ENCODE measurements at places on chromosomes 6 and 20.

DNA sequence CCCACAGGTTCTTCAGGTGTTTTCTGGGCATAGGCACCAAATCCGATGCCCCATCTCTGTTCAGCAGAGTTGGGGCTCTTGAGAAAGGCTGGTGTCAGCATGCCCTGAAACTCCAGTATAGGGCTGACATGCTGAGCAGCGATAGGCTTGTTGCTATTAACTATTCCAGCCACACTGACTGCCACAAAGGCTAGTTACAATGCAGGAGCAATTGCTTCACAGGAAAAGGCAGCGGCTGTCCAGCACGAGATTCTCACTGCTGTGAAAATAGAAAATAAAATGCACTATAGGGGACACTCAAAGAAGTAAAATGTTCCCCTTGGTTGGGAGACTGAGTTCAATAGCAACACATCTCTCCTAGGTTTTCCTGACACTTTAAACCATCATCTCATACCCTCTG lies 112.4 kb downstream of the BFSP1 start:
- DNase-seq, result no peak

GRCh38 chr6:38814761-38815160 lies 99.7 kb downstream of the DNAH8 start:
- DNase-seq, result no peak

DNA sequence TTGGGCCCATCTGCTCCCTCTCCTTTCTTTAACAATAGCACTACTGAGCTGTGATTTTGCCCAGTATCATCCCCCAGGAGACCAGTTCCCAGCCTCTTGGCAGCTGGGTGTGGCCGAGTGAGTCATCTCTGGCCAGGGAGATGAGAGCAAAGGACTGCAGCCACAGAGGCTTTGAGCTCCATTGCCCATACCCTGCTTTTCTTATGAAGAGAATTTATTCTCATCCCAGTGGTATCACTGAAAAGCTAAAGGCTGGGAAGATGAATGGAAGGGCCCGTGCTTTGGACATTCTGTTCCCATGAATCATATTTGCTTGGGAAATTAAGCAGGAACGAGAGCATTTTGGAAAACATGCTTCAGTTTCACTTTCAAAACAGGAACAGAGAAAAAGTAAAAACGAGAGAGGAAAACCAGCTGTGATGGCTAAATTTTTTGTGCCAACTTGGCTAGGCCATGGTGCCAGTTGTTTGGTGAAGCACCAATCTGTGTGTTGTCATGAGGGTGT lies 14.9 kb downstream of the CST3 start:
- DNase-seq, result no peak

DNA sequence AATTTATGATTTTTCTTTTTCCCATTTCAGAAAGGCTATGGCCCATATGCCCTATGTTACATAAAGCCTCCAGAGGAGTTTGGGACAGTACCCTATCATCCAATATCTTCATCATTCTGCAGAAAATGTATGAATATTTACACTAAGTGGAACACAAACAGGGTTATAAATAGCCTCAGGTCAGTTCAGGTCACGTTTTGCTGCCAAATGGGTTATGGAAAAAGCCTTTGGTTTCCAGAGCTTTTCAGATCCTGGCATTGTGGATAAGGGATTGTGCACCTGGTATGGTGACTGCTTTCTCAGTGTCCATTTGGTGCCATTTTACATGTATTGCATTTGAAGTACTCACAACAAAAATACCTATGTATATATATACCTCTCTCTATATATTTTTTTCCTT lies 29.4 kb downstream of the UTRN start:
- DNase-seq, result no peak

- DNase-seq, result no peak
Measured at GRCh38 chr6:75275067-75275466, 9.5 kb downstream of the TMEM30A start.

- DNase-seq, result no peak
Measured at GRCh38 chr6:38233161-38233791, 406.5 kb downstream of the BTBD9 start.

GRCh38 chr6:124393536-124393935 lies 568.7 kb upstream of the RNF217 start:
- DNase-seq, result no peak

GRCh38 chr6:56364827-56365339 lies 117.5 kb upstream of the COL21A1 start:
- DNase-seq, result no peak

DNA sequence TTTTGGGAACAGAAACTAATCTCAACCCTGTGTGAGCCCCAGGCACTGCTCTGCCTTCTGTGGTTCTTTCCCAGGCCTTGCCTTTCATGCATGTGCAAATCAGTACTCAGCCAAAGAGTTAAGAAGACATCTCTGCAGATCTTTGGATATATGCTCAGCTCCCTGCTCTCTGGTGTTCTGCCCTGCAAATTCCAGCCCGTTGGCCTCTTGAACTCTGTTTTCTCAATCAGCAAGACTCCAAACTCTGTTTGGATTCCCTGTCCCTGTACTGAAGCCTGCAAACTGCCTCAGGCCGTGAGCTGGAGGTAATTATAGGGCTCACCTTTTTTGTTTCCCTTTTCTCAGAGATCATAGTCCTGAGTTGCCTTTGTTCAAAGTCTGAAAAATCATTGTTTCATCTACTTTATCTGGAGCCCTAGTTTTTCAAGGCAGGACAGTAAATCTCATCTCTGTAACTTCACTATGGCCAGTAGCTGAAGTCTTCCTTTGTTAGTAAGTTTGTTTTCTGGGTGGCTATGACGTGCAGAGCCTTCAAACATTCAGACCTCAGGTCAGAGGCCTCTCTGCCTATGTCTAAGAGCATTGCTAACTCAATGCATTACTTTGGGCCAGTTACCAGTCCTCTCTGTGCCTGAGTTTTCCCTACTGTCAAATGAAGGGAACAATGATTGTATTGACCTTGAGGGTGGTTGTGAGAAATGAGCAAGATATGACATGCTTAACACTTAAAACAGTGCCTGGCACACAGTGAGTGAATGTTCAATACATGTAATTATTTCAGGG lies 15.9 kb upstream of the MDFI start:
- no peak for DNase-seq

DNA sequence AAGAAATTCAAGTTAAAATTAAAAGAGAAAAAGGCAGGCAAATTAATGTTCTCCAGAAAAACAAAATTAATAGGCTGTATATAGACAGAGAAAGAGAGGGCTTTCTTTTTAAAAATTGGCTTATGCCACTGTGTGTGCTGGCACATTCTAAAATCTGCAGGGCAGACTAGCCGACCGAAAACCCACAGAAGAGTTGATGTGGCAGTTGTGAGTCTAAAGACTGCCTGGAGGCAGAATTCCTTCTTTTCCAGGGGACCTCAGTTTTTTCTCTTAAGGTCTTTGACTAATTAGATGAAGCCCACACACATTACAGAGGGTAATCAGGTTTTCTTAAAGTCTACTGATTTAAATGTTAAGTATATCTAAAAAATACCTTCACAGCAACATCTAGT lies 85.7 kb downstream of the GJA1 start:
- DNase-seq, result no peak

DNA sequence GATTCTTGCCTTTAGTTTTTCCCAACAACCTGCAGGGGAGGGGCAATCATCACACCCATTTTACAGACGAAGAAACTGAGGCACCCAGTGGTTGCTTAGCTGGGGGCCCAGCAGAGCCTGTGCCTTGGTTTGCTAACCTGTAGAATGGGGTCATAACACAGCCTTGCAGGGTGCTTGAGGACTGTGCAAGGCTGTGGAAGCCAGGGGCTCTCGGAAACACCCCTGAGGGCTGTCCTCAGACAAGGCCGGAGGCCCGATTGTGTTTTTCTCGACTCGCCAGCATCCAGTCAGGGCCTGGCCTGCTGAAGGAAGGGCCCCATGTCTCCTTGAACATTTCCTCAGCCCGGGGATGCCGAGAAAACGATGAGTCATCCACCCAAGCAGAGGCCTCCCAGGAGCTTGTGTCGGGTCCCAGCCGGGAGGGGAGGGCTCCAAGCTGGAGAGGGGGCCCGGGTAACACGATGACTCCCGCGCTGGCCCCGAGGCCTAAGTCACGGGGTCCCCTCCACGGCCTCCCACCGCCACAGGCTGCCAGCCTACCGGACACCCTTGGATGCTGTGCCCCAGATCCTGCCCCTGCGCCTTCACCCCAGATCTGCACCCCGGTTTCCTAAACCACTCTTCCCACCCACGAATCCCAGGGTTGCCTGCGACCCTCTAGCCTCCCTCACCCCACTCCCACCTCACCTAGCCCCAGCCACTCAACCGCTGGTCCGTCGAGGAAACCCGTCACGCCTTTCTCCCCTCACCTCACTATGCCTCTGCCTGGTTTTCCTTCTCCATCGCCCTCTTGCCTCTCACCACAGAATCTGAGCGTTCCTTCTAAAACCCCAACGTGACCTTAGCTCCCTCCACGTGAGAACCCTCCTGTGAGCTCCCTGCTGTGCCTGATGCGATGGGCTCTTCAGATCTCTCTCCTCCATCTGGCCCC lies 10.6 kb downstream of the NOL4L start:
- DNase-seq, result peak; percentile 37

DNA sequence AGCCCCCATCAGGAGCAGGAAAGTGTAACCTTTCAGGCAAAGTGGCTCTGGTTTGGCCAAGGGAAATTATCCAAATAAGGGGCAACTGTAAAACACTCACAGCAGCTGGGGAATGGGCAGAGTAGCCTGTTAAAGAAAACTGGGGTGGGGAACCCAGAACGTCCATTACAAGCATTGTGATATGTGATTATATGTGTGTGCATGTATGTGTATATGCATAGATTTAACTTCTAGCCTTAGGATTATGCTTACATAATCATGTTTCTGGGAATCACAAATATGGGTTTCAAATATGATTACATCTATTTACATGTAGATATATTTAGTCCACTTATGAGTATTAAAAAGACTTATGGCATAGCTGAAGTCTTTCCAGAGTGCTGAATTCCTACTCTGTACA lies 278.1 kb upstream of the JAG1 start:
- DNase-seq, result no peak

- no peak for DNase-seq
Measured at GRCh38 chr20:50727792-50728485, 3.4 kb upstream of the PARD6B start.

- DNase-seq, result no peak
Measured at GRCh38 chr20:59144179-59144830, 19.3 kb upstream of the ZNF831 start.

- DNase-seq, result no peak
Measured at GRCh38 chr6:140264431-140264830, 890.0 kb upstream of the CITED2 start.

DNA sequence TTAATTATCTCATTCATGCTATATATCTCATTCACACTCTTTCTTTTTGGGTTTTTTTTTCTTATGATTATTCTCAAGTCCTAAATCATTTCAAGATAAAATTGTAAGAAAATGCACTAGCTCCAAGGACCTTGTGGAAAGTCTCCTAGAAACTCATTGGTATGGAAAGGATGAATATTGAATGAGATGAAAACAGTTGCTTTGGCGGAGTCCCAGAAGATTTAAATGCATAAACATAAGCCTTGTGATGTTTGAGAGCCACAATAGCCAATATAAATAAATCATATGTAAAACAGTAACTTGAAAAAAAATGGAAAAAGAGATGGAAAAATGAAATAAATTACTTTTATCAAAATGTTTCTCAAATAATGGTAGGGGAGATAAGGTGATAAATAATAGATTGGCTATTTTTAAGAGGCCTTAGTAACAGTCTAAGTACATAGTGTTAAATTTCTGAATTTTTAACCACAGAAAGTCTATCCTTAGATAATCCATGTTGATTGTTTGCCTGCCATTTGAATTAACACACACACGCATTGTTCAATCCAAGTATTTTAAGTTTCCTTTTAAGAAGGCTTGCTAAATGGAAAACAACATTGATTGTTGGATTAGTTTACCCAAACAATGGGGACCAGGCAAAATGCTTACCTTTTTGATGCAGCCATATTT lies 81.1 kb upstream of the CD2AP start:
- peak; percentile 10 for DNase-seq

DNA sequence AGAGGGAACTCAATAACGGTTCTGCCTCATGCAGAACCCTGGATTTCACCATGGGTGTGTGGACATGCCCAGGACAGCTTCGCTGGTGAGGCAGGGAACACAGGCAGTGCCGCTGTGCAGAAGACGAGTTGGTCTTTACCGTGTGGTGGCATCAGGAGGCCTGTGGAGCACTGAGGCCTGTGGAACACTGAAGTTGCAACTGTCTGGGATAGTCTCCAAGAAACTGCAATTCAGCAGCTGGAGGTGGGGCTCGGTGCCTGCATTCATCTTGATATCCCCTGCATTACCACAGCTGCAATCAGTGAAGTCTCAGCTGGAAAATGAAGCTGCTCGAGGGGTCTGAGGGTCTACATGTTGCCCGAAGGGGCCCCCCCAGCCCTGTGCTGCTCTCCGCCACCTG lies 202.4 kb upstream of the CDH4 start:
- no peak for DNase-seq

GRCh38 chr6:78835817-78836216 lies 31.5 kb upstream of the IRAK1BP1 start:
- DNase-seq, result peak; percentile 44

Measured in eye (tissue), 1 donor.